Stimulated activated CD8-positive, alpha-beta memory T cell treated with anti-CD3 and anti-CD28 coated beads, Interleukin-7, amount 100 ng/mL, for 1 hour (primary cell): ENCODE measurements at places on chromosomes 4 and X.

- no peak for DNase-seq
Measured at GRCh38 chr4:169510617-169511016, 101.8 kb downstream of the NEK1 start.

DNA sequence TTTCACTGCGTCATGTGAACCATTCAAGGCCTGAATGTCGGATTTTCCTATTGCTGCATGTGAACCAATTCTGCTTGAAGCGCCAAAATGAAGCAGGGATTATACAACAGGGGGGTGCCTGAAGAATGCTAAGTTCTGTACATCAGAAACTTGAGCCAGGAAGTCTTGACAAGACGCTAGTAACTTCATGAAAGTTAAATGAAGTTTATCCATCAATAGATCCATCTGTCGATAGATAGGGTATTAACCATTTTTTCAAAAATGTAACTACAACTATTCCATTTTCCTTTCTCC is 590 bp upstream of the NAF1 start:
- no peak for DNase-seq

GRCh38 chr4:77201857-77202256 is 44.9 kb downstream of the CCNG2 start:
- DNase-seq, result no peak

DNA sequence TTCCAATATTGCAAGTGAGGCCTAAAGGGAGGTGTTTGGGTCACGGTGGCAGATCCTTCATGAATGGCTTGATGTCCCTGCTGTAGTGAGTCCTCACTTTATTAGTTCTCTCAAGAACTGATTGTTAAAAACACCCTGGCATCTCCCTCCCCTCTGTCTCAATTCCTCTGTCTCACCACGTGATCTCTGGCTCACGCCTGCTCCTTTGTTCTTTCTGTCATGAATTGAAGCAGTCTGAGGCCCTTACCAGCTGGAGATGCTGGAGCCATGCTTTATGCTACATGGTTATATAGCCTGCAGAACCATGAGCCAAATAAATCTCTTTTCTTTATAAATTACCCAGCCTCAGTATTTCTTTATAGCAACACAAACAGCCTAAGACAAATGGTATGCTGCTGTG is 980.7 kb upstream of the GRIA3 start:
- no peak for DNase-seq

- no peak for DNase-seq
Measured at GRCh38 chr4:174631901-174632758, 109.8 kb upstream of the HPGD start.
